ENCODE measurements at places on chromosomes 5 and 9. TPM values are rescaled to one million over a fixed set of nuclear protein-coding genes. Genes with fewer than 3 reads are reported as not detected.

COL23A1 gene
- 19.7 TPM for total RNA-seq

UBTD2 gene
- total RNA-seq, result 23.9 TPM

DNA sequence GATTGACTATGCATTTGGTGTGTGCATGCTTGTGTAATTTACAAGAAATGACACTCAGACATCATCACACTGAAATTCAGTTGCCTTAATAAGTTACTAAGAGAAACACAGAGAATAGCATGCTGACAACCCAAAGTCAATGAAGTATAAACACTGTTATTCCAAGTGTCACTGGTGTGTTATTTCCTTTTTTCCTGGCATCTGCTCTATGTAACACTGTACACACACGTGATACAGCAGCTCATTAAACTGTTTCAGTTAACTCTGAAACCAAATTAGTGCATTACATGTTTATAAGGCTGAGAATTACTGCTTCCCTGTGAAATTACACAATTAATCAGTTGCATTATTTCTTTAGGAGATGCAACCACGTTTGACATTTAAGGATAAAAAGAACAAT lies 252.7 kb downstream of the EFNA5 start:
- H3K27me3 ChIP-seq, result no peaks in the 10 kb centered on the region
- DNase-seq, result no peak
- no peak overlapping the region for H3K4me3 ChIP-seq
- H3K4me1 ChIP-seq, result peaks cover 29% of the 10 kb centered on the region

DNA sequence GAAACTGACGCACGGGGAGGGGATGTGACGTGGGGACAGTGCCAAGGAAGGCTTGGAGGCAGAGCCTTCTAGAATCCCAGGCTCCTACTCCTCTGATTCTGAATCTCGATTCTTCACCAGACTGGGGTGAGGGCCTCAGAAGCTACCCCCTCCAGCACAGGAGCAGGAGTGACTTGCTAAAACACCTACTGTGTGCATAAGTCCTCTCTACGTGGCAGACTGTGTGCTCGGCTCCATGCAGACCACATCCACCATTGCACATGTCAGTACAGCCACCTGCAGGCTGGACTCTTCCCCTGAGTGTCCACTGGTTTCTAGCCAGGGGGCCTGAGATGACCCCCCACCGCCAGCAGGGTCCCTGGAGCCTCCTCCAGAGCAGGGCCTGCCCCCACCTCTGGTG lies 71.2 kb upstream of the SARDH start:
- no peaks in the 10 kb centered on the region for H3K36me3 ChIP-seq
- no peak for DNase-seq
- H3K4me3 ChIP-seq, result no peak overlapping the region

GRCh38 chr5:172775326-172776234 lies 4.6 kb upstream of the DUSP1 start:
- H3K27me3 ChIP-seq, result no peaks in the 10 kb centered on the region
- H3K4me1 ChIP-seq, result peaks cover 4% of the 10 kb centered on the region
- H3K27ac ChIP-seq, result no peak overlapping the region
- no peak for DNase-seq
